C1 segment of cervical spinal cord (tissue), 14 donors: ENCODE measurements at places on chromosomes 5 and 9.

GRCh38 chr9:127503947-127504886 lies 52.9 kb downstream of the LRSAM1 start:
- DNase-seq = peak; percentile 28

DNA sequence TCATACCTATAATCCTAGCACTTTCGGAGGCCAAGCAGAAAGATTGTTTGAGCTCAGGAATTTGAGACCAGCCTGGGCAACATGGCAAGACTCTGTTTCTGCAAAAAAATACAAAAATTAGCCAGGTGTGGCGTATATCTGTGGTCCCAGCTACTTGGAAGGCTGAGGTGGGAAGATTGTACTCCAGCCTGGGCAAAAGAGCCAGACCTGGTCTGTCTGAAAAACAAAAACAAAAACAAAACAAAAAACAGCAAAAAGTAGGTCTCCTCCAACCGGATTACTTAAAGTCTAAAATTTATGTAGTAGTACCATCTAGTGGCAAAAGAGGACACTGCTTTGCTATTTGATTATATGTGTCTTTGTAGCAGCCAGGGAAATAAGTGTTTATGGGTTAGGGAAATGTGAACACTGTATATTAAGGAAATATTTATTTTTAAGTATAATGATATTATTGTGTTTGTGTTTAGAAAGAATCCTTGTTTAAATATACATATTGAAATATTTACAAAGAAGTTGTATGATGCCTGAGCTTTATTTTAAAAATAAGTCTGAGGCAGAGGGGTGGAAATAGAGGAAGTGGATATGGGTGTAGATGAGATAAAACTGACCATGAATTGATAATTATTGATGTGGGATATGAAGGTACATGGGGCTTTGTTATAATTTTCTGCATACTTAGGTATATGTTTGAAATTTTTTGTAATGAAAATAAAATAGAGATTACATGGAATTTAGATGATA lies 20.0 kb downstream of the APC start:
- DNase-seq = peak; percentile 6

- peak; percentile 88 for DNase-seq
These were observed 12.9 kb upstream of the FRRS1L start for GRCh38 chr9:109179801-109180523.

DNA sequence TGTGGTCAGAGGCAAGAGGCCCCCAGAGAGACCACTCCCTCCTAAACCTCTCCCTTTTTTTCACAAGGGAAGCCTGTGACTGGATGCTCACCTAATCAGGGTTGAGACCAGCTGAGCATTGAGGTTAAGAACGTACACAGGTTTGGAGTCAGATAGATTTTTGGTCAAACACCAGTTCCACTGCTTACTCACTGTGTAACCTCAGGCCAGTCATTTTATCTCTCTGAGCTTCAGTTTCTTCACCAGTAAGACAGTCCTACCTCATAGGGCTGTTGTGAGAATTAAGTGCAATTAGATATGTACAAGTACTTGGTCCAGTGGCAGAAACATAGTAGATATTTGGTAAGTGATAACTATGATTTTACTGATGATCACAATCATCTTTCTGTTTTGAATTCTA lies 256.8 kb downstream of the CDK5RAP2 start:
- DNase-seq = no peak

DNA sequence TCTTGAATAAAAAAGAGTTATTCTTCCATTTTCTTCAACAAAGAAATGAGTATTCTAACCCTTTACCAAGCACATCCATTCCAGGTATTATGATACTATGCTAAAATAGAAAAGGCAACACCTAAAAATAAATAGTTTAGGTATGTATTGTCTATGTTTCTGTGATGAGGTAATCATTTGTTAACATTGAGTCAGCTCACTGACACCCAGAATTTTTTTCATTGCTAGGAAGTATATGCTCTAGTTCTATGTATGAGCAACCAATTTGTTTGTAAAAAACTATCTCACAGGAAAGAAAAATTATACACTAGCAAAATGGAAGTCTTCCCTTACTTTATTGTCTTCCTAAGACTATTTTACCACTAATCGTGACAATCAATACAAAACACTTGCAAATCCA lies 615.6 kb upstream of the GRIN3A start:
- no peak for DNase-seq

GRCh38 chr5:93304456-93305250 lies 276.4 kb downstream of the NR2F1-AS1 start:
- DNase-seq = no peak

DNA sequence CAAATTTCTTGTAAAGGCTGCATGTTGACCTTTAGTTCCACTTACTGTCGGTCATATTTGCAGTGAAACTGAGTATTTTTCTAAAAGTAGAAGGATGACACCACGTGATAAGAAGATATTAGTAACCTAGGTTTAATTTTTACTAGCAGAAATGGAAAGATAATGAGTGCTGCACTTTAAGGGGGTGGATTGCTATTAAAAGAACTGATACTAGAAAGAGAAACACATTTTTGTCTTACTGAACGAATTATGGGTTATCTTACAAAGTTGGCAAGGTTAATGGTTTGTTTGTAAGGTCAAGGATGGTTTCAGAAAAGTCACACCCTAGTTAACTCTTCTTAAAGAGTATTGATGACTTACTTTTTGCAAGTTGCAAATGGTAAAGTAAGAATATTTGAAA lies 2.4 kb downstream of the MACIR start:
- no peak for DNase-seq

DNA sequence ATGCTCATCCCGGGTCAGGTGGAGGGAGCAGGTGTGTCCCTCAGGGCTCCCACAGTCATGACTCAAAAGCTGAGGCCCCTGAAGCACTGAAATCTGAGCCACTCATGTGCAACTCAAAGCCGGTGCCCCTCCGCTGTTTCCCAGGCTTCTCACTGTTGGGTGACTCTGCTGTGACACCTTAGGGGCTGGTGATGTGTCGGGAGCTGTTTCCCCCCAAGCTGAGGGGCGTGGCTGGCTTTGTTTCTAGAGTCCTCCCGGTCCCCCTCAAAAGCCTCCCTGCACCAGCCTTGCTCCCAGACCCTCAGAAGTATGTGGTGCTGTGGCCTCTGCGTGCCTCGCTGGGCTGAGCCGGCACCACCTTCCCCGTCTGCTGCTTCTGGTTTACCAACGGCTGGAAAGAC lies 39.7 kb downstream of the PLPP7 start:
- no peak for DNase-seq

DNA sequence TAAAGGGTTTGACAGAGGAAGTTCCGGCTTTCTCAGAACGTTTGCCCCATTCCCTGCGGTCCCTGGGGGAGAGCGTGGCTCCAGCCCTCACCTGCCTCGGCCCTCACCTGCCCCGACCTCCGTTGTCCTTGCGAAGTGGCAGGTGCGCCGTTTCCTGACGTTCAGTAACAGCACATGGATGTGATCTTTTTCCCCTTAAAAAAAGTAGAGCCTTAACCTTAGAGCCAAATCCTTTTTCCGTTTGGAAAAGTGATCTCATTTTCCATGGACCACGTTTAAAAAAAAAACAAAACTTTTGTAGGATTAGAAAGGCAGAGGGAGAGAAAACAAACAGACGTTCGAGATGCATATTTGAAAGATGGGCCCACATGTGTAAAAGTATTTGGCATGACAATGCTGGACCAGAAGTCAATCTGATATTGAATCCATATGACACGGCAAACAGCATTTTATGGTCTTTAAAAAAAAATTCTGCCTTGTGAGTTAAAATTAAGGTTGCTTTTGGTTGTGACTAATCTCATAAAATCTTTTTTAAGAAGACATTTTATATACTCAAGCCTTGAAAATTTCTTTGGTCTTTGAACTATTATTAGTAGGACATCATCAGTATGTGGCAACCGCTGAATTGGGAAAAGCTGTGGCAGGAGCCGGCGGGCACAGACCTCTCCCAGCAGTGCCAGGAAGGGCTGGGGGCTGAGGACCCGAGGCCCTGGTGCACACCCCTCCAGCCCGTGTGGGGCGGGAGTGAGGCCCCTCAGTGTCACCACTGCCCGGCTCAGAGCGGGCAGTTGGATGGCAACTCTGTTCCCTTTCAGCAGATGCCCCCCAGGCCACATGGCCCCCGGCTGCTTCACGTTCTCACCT lies 42.5 kb upstream of the EXOC3 start:
- DNase-seq = no peak

- no peak for DNase-seq
These were observed 118.0 kb downstream of the EGFLAM start for GRCh38 chr5:38376404-38376803.

DNA sequence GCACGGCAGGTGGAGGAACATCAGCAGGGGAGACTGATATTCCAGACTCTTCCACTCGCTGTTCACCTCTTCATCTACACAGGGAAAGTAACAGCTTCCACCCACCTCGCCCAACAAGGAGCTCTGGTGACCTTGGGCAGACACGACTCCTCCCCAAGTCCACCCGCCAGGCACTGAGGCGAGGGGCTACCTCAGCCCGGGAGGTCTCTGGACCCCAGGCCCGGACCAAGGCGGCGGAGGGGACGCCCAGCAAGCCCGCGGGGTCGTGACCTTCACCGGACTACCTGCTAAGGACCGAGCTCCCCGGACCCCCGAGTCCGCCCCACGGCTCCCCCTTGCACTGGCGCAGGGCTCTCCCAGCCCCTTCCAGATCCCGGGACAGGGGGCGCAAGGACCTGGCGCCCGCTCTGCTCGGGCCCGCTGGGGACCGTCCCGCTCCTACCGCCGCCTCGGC lies 70.2 kb upstream of the LPCAT1 start:
- DNase-seq = no peak

DNA sequence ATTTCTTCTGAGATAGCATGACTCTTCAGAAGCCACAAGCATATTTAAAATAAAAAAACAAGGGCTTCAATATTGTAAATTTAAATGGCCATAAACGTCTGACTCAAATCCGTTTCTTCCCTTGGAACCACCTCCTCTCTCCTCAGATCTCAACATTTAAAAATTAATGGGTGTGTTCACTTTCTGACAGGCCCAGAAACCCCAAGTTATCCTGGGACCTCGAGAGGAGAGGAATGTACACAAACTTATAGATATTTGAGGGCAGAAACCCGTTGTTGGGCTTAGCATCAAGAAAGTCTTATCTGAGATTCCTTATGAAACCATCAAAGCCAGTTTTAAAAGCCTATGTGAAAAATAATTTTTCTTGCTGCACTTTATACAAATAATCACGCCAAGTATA lies 29.2 kb downstream of the MLLT3 start:
- DNase-seq = no peak

GRCh38 chr5:75320371-75320770 lies 16.6 kb upstream of the HMGCR start:
- no peak for DNase-seq

- DNase-seq = no peak
These were observed 273.3 kb downstream of the MAN2A1 start for GRCh38 chr5:109962882-109963603.

DNA sequence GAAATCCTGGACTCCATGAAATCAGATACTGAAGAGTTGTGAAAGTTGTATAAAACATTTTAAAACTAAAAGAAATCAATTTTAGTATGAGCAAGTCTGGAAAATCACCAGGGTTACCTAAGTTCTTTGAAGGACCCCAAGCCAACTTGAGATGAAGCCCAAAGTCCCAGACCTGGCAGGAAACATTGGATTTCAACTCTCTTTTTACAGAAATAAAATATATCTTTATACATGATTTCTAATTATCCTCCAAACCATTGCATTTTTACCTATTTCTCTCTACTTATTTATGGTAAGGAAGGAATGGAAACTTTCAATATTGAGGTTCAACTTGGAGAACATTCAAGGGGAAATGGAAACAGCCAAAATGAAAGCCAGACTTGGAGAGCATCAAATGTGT lies 390.6 kb upstream of the C9orf72 start:
- DNase-seq = no peak

DNA sequence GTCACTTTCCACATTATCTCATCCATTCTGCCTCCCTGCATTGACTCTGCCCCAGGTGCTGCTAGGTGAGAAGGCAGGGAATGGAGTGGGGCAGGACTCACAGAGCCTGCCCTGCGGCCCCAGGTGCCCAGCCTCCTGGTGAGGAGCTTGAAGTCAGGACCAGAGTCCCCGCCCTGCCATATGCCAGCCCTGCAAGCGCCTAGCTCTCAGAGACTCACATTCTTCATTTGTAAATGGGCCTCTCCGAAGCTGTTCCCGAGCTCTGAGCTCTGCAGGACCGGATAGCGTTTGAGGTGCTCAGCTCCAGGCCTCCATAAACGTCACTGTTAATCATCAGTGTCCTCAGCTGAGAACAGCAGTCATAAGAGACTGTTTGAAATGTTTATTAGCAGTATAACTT lies 75.1 kb upstream of the STXBP1 start:
- peak; percentile 90 for DNase-seq

DNA sequence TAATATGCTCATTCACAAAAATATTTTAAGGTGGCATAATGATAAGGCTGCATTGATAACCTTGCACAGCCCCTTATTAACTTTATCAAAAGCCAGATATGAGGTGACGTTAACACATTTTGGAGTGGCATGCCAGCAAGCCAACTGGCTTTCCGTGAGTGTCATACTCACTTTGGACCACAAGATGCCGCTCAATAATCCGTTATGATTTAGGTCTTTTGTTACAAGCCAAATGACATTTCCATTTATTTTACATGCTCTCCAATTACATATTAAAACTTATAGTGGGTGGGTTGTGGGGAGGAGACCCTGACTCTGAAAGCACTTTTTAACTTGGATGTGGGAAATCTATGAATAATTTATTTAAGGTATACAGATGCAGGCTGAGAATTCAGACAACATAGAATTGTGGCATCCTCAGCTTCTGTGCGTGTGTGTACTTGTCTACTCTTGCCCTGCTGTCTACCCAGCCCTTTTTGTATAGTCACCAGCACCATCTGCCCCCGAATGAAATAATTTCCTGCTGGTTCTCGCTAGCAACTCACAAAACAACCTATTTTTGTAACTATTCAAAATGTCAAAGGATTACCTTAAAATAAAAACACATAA lies 305.1 kb downstream of the PSAT1 start:
- no peak for DNase-seq

DNA sequence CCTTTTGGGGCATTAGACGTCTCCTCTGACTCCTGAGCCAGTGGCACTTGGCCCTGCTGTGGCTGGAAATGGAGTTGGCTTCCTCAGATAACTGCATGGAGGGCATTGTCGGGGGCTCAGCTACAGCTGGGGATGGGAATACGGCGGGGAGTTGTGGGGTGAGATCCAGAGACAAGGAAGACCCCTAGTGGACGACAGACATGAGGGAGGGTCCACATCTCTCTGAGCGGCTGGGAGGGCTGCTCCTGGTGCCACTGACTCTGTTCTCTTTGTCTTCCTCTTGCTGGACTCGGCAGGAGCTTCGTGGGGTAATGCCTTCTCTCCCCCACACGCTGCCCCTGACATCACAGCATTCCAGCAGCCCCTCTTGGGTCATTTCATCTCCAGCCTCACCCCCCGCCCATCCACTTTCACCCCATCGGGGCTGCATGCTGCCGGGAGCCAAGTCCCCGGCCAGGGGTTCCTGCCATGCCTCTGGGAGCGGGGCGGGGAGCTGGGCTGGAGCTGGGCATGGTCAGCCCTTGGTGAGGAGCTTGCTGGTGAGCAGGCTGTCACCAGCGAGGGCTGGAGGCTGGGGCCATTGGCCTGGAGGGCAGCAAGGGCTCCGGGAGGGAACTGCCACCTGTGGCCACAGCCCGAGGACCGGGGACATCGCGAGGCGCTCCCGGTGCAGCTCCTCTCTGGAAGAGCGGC lies 172.3 kb downstream of the CACNA1B start:
- no peak for DNase-seq

GRCh38 chr5:52767217-52767743 lies 20.4 kb upstream of the ITGA1 start:
- DNase-seq = no peak

- DNase-seq = no peak
These were observed 186.3 kb downstream of the IRX2 start for GRCh38 chr5:2565147-2565546.
